Fibroblast of mammary gland (primary cell): ENCODE measurements at places on chromosomes 6 and 20.

GRCh38 chr6:85241498-85242052 is 208.3 kb upstream of the NT5E start:
- no peak for DNase-seq

- no peak for DNase-seq
Measured at GRCh38 chr6:38183856-38184584, 364.5 kb downstream of the ZFAND3 start.

DNA sequence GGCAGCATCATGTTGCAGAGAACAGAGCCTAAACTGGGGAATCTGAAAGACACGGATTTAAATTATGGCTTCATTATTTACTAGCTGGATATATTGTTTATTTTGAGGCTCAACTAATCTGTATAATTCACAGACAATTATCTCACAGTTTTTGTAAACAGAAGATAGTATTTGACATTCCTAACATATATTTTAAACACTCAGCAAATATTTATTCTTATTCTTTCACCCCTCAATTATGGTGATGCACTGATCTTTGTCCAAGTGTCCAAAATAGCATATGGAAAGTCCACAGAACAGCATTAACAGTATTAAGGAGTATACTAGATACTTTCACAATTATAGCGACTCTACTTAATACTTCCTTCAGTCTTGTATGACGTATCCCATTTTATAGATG is 257.0 kb downstream of the ADGRG6 start:
- no peak for DNase-seq

DNA sequence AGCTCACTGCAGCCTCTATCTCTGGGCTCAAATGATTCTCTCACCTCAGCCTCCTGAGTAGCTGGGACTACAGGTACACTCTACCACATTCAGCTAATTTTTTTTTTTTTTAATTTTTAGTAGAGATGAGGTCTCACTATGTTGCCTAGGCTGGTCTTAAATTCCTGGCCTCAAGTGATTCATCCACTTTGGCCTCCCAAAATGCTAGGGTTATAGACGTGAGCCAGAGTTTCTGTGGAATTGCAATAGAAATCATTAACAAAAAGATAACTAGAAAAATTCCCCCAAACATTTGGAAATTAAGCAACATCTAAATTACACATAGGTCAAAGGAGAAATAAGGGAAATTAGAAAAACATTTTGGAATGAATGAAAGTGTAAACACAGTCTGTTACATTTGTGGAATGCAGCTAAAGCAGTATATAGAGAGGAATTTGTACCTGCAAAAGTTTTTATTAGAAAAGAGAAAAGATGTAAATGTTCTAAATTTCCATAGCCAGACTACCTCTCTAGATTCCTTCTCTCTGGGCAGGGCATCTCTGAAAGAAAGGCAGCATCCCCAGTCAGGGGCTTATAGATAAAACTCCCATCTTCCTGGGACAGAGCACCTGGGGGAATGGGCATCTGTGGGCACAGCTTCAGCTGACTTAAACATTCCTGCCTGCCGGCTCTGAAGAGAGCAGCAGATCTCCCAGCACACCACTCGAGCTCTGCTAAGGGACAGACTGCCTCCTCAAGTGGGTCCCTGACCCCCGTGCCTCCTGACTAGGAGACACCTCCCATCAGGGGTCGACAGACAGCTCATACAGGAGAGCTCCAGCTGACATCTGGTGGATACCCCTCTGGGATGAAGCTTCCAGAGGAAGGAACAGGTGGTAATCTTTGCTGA is 51.3 kb downstream of the ATRN start:
- no peak for DNase-seq

- peak; percentile 49 for DNase-seq
Measured at GRCh38 chr6:147322299-147323162, 118.3 kb downstream of the STXBP5 start.
